Ecto neural progenitor cell (in vitro differentiated cells): ENCODE measurements at places on chromosomes 6 and 20.
A peak's percentile ranks its signal among the peaks of the same experiment; 100 is the strongest.

DNA sequence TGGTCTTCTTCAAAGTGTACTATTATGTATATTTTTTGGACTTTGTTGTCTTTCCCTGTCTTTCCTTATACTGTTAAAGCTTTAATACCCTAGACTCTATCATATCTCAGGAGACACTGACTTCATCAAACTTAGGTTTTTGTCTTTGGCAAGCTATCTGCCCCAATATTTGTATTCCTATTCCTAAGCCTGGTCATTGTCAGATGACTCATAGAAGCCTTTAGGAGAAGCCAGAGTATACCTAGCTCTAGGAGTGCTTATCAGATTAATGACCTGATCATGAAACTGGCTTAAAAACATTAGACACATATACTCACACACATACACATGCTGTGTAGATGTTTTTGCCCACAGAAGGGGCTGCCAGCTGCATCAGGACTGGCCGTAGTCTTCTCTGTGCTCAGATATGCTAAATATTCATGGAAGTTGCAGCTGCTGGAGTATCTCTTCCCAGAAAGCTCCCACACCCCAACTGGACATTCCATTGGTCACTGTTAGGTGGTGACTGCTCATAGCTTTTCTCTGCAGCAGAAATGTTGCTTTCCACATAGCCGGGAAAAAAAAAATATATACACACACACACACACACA is 102.0 kb downstream of the ANKS1A start:
- DNase-seq, result no peak

GRCh38 chr20:33477386-33478234 is 12.3 kb upstream of the CBFA2T2 start:
- DNase-seq, result no peak

DNA sequence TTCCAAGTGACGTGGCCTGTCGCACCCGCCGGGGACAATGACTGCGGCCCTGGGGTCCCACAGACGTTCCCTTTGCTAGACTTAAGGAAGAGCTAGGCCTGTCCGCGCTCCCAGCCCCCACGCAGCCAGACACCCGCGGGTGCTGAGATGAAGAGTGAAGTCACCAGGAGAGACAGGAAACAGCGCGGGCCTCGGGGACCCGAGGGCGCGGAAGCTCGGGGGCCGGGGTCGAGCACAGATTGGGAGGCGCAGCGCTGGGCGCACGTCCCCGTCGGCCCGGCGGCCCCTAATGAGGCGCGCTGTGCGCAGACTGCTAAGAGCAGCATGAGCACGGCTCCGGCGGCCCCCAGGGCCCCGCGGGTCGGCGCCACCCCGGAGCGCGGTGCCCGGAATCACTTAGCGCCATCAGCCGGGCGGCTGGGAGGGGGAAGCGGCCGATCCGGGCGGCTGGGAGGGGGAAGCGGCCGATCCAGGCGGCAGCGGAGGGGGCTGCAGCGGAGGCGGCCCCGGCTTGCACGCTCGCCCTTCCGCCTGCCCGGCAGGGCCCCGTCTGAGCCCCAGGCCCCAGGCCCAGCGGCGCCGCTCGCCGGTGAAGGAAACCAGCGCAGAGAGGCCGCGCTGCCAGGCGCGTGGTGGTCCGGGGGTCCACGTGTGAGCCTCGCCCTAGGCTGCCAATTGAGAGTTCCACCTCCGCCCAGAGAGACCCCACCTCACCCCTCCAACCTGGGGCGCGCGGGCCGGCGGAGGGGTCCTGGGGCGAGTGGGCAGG is 8.3 kb upstream of the AVP start:
- DNase-seq, result peak; percentile 63

DNA sequence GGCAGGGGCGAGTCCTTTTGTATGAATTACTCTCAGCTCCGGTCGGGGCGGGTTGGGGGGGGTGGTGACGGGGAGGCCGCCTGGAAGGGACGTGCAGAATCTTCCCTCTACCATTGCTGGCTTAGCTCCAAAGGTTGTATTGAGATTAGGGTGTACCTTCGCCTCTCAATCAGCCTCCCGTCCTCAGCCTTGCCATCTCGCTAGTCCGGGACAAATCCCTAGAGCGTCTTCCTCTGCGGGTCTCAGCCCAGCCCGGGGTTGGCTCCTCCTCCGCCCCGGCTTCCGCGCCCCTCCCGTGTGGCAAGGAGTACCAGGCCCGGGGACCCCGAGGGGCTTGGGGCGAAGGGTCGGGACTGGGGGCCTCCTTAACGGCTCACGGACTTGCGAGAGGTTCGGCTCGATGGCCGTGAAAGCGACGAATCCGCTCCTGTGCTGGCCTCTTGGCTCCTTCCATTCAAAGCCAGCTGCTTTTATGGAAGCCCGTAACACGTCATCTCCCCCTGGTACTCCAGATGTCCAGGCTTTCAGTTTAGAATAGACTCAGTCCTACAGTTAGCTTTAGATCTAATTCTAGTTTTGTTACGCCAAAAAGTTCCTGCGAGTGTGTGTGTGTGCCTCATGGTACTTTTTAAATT is 636 bp upstream of the EEF1A1 start:
- no peak for DNase-seq

GRCh38 chr6:110769923-110770322 is 45.3 kb downstream of the CDK19 start:
- no peak for DNase-seq
